AML-193 (cell line): ENCODE measurements at places on chromosomes 4 and X.
A peak's percentile ranks its signal among the peaks of the same experiment; 100 is the strongest.

DNA sequence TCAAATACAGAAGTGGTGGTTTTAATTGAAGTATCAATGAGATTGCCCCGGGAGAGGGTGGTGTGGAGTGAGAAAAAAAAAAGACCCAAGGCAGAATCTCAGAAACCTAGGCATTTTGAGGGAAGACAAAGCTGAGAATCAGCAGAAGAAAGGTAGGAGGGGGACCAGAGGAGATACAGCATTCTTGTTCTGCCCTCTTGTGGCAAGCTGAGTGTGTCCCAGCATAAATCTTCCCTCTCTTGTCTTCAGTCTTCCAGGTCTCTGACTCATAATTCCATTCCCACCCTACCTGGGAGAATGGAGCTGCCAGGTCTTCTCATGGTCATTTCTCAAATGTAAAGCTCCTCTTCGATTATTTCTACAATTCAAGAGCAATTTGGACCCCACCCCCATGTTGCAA, 32.7 kb upstream of the MAGED1 start:
- peak; percentile 2 for DNase-seq

DNA sequence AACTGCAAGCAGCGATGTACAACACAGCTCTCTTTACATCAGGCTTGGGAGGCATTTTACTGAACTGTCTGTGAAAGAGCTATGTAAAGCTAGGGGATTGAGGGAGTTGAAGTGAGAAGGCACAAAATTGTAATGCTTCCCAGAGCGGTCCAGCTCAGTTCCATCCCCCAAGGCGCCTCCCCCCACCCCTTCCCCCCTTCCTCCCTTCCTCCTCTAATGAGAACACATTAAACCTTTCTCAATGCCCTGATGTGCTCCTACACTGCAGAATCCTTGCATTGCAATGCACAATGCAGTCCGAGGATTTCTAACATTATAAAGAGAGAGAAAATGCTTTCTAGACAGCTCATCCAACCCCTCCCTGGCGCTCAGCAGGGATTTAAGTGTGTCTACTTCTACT, 73.9 kb downstream of the CXXC4 start:
- DNase-seq: no peak

DNA sequence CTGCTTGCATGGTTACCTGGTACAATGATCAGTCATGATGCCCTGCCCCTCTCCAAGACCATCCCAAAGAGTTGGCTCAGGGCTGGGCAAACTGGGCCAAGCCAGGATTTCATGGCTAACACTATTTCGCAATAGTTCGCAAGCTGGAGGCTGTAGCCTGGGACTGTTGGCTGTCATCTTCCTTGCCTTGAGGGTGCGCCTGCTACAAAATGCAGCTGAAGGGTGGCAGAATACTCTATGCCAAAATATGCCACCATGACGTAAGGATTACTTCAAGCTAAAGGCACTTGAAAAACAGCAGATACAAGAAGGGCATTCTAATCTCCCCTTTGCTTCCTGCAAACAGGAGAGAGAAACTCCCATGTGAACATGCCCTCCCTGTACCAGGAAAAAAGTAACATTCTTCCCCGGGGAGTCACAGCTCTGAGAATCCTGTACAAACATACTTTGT, 21.0 kb downstream of the SAT1 start:
- DNase-seq: no peak

GRCh38 chrX:43540318-43540717, 115.8 kb upstream of the MAOA start:
- DNase-seq: no peak

GRCh38 chrX:84479086-84479485, 23.2 kb downstream of the HDX start:
- DNase-seq: no peak

- peak; percentile 34 for DNase-seq
Measured at GRCh38 chr4:62709618-62710252, 1509.6 kb downstream of the ADGRL3 start.

DNA sequence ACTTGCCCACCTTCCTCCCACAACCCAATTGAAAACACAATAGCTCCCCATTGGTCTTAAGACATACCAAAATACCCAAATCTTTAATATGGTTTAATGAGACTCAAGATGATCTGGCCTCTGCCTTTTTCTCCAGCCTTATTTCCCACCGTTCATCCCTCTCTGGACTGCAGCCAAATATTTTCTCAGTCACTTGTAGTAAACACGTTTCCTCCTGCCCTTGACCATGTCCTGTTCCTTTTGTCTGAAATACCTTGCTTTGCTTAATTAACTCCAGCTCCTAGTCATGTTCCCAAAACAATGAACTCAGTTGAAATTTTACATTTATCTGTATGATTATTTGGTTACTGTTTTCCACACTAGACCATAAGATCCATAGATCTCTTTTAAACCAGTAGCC, 8.4 kb upstream of the NUP54 start:
- no peak for DNase-seq

DNA sequence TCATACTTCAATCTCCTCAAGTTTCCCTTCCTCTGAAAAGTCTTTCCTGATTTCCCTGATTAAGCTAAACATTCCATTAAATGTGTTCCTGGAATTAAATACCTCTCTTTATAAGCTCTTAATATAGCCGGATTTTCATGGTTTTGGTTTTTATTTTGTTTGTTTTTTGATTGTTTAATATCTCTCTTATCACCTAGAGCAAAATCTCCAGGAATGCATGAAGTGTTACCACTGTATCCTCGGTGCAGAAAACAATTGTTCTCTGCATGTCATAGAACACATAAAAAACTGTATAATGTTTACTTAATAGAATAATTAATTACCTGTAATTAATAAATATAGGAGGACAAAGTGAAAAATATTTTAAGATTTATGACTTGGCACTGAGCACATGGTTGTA, 86.2 kb downstream of the PCDH18 start:
- DNase-seq: no peak

- DNase-seq: no peak
Measured at GRCh38 chr4:98771959-98772632, 113.7 kb upstream of the TSPAN5 start.

DNA sequence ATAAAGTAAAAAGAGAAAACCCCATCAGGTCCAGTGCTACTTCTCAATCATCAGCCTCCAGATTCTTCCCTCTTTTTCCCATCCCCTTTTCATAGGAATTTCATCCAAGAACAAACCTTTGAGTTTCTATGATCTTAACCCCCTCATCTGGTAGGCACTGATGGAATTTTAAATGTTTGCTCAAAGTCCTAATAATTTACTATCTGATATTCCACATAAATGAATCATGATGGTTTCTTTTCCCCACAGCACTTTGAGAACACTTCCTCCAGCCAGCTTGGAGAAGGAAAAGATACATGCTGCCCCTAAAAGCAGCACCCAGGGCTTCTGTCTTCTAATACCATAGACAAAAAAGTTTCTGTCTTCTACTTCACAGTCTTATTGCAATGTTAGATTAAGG, 19.4 kb upstream of the KLHL8 start:
- DNase-seq: no peak

GRCh38 chr4:23234018-23234417, 541.3 kb downstream of the GBA3 start:
- DNase-seq: no peak

DNA sequence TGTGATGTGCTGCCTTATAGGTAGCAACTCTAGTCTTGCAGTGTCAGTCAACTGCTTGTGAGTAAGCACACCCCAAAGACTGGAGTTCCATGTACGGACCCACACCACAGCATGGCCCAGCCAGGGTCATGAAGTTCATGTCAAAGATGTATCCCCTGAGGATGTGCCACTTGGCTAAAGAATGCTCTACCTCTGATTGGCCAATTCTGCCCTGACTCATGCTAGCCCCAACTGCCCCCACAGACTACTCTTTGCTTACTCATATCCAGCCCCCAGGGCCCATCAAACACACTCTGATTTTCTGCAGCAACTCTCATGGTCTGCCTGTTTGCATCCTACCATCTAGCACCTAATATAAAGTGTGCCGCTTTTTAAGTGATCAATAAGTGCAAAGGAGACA, 62.5 kb downstream of the CHRDL1 start:
- no peak for DNase-seq

GRCh38 chrX:152157042-152157441, 18.7 kb upstream of the MAGEA10 start:
- no peak for DNase-seq

GRCh38 chr4:125313497-125313896, 1.3 kb upstream of the FAT4 start:
- DNase-seq: peak; percentile 35

DNA sequence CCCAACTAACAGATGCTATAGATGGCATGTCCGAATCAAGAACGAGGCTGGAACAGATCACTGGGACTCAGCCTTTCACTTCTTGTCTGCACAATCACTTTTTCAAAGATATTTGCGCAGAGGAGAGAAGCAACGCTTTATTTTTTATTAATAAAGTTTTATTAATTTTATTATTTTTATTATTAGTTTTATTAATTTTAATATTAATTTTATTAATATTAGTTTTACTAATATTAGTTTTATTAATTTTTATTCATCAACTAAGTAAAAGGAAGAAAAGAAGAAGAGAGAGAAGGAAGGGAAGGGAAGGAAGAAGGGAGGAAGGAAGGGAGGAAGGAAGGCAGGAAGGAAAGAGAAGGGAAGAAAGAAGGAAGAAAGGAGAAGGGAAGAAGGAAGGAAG, 236.4 kb upstream of the HHIP start:
- no peak for DNase-seq

GRCh38 chr4:105150503-105150902, 3.8 kb downstream of the TET2 start:
- no peak for DNase-seq

DNA sequence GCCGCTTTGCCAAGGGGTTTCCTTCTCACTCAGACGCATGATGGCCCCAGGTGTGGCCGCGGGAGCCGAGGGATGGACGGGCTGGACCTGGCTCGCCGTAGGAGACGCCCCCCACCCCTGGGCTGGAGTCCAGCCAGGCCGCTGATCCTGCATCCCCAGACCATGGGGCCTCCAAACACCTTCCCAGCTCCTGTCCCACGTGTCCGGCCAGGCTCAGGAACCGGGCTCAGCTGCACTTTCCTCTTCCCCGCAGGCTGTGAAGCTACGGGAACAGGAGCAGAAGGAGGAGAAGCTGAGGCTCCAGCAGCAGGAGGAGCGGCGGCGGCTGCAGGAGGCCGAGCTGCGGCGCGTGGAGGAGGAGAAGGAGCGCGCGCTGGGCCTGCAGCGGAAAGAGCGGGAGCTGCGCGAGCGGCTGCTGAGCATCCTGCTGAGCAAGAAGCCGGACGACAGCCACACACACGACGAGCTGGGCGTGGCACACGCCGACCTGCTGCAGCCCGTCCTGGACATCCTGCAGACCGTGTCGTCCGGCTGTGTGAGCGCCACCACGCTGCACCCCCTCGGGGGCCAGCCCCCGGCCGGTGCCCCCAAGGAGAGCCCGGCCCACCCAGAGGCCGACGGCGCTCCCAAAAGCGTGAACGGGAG, 9.1 kb downstream of the AKAP17A start:
- DNase-seq: no peak

DNA sequence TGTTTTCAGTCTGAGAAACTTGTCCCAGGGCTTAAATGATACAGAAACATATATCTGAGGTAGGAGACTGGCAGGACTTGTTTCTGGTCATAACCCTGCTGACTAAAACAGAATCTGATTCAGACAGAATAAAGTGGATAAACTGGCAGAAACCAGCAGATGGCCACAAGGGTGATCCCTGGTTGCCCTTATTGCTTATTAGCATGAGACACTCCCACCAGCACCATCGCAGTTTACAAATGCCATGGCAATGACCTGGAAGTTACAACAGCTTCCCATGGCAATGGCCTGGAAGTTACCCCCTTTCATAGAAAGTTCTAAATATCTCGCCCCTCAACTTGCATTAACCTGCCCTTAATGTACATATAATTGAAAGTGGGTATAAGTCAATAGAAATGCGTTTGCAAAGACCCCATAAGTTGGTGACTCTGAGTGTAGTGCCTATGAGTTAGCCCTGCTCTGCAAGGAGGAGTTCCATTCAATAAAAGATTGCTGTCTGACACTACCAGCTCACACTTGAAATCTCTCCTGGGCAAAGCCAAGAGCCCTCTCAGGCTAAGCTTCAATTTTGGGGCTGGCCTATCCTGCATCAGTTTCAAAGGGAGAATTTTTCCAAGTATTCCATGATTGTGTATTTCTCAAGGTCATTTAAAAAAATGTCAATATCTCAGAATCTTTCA, 52.9 kb upstream of the PAGE5 start:
- no peak for DNase-seq
